Astrocyte (in vitro differentiated cells and primary cell): ENCODE measurements at places on chromosomes 16 and 17.

DNA sequence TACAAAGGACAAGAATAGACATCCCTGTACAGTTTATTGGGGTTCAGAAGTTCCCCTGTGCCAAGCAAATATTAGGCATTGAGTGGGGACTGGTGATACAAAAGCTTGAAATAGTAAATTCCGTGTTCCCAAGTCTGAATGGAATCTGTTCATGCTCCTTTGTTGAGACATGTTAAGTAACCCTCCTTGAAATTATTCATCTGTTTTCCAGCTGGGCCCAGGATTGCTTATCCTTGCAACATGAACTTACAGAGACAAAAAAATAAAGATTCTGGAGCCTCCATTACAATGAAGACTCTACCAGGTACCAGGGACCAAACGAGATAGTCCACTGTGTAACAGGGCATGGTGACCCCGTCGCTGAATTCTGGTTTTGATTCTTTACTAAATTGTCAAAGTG, 6.1 kb upstream of the CCL8 start:
- no peaks in the 10 kb centered on the region for H3K36me3 ChIP-seq
- no peak overlapping the region for H3K27ac ChIP-seq
- no peak for DNase-seq

DNA sequence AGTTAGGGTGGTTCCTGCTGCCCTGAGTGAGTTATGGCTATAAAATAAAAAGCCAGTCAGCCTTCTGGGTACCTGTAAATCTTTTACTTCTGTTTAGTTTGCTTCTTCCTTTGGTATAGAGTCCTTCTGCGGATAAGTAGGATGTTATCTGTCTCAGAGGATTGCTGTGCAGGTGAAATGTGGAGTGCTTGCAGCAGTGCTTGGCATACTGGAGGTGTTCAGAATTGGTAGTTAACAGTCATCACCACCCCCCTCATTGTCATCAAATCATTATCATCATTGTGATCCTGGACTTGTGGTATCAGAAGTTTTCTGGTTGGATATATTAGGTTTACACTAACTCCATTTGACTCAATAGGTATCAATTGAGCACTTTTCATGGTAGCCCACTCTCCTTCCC, 2.6 kb downstream of the LCMT1 start:
- H3K4me1 ChIP-seq: peaks cover 20% of the 10 kb centered on the region
- DNase-seq: no peak
- no peaks in the 10 kb centered on the region for H3K27me3 ChIP-seq
- no peaks in the 10 kb centered on the region for H3K36me3 ChIP-seq
- H3K4me3 ChIP-seq: no peak overlapping the region

GRCh38 chr16:64962786-64963185, 159.1 kb downstream of the CDH11 start:
- H3K27me3 ChIP-seq: no peaks in the 10 kb centered on the region
- H3K36me3 ChIP-seq: peaks cover 24% of the 10 kb centered on the region
- H3K27ac ChIP-seq: peak overlapping the region; percentile 49
- no peaks in the 10 kb centered on the region for H3K4me1 ChIP-seq
- peak; percentile 18 for DNase-seq

DNA sequence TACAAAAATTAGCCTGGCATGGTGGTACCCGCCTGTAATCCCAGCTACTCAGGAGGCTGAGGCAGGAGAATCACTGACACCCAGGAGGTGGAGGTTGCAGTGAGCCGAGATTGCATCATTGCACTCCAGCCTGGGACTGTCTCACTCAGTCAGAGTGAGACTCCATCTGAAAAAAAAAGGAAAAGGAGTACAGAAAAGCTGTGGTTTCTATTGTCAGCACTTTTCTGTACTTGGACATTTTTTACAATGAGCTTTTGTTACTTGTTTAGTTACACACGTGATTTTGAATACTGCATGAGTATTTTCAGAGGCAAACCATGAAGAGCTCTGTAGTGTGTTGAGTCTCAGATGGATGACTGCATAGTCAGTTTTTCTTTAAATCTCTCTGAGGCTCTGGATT, 26.3 kb downstream of the ZC3H18 start:
- peaks cover 28% of the 10 kb centered on the region for H3K36me3 ChIP-seq
- no peaks in the 10 kb centered on the region for H3K4me1 ChIP-seq
- no peaks in the 10 kb centered on the region for H3K27me3 ChIP-seq
- no peak for DNase-seq
- no peak overlapping the region for H3K4me3 ChIP-seq
- H3K27ac ChIP-seq: no peak overlapping the region

GRCh38 chr16:58658796-58659211, 25.8 kb downstream of the SLC38A7 start:
- no peaks in the 10 kb centered on the region for H3K27me3 ChIP-seq
- no peaks in the 10 kb centered on the region for H3K36me3 ChIP-seq
- DNase-seq: no peak
- no peaks in the 10 kb centered on the region for H3K4me1 ChIP-seq
- no peak overlapping the region for H3K4me3 ChIP-seq

- H3K4me3 ChIP-seq: no peak overlapping the region
- H3K4me1 ChIP-seq: peaks cover 30% of the 10 kb centered on the region
- DNase-seq: peak; percentile 62
- peaks cover 13% of the 10 kb centered on the region for H3K27me3 ChIP-seq
- H3K27ac ChIP-seq: no peak overlapping the region
Observed at GRCh38 chr16:86353148-86353547, 157.2 kb upstream of the FOXF1 start.

DNA sequence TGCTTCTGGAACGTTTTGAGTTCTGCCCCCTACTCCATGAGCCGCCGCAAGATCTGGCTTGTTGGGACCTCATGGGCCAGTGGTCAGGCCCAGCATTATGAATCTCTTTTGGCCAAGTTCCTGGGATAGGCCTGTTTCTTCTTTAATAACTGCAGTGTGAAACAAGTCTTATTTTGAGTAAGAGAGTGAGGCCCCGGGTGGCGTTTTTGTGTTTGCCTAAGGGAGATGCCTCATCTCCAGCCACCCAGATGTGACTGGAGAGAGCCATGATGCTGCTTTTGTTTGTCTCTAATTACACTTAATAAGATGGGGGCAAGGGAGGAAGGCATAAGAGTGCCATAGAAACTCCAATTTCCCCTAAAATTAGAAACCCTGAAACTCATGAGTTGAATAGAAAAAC, 39.8 kb downstream of the KSR1 start:
- no peak overlapping the region for H3K27ac ChIP-seq
- H3K4me1 ChIP-seq: peaks cover 15% of the 10 kb centered on the region
- DNase-seq: no peak
- no peak overlapping the region for H3K4me3 ChIP-seq
- H3K27me3 ChIP-seq: no peaks in the 10 kb centered on the region
- H3K36me3 ChIP-seq: no peaks in the 10 kb centered on the region

DNA sequence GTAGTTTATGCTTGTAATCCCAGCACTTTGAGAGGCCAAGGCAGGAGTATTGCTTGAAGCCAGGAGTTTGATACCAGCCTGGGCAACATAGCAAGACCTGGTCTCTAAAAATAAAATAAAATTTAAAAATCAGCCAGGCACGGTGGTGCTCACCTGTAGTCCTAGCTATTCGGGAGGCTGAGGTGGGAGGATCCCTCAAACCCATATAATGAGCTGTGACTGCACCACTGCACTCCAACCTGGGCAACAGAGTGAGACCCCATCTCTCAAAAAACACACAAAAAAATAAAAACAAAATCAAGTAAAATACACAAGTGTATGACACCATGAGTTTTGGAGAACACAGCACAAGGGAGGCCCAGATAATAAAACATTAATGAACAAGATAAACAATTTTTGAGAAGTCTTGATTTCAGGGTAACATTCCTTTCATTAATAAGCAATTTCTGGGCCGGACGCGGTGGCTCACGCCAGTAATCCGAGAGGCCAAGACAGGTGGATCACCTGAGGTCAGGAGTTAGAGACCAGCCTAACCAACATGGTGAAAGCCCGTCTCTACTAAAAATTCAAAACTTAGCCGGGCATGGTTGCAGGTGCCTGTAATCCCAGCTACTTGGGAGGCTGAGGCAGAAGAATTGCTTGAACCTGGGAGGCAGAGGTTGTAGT, 17.9 kb downstream of the PRPSAP1 start:
- H3K27ac ChIP-seq: no peak overlapping the region
- no peaks in the 10 kb centered on the region for H3K4me1 ChIP-seq
- H3K4me3 ChIP-seq: no peak overlapping the region
- peaks cover 12% of the 10 kb centered on the region for H3K36me3 ChIP-seq
- H3K27me3 ChIP-seq: no peaks in the 10 kb centered on the region

DNA sequence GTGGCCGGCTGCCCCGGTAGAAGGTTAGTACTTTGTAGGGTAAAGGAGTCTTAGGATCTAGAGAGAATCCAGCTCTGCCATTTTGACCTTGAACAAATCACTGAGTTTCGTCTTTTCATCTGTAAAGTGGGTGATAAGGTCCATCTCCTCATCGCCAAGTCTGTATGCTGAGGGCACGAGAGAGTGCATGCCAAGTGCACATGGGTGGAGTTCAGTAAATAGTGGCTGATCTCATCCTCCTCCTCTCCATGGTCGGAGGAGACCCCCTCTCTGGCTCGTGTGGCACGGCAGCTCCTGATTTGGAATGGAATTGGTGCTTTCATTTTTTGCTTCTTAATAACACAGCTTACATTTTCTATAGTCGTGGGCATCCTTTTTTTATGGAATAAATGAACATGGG, 30.7 kb downstream of the MYH3 start:
- H3K27ac ChIP-seq: no peak overlapping the region
- H3K4me1 ChIP-seq: no peaks in the 10 kb centered on the region
- no peak for DNase-seq

DNA sequence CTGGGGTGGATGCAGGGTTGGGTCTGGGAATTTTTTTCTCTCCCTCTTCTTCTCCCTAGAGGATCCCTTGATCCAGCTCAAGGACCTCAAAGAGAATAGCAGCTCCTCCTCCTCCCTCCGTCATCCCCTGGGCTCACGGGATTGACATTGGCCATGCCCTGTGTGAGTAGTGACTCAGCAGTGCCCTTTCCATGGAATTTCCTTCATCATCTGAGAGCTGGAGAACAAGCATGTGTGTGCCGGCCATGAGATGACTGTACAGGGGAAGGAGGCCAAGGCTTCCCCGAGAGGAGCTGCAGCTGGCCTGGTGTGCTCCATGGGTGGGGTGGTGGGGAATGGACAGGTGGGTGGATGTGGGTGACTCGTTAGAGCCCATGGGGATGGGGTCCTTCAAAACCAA, 8.9 kb upstream of the WSCD1 start:
- peak; percentile 71 for DNase-seq
- no peak overlapping the region for H3K27ac ChIP-seq
- H3K4me1 ChIP-seq: no peaks in the 10 kb centered on the region
- H3K4me3 ChIP-seq: no peak overlapping the region
- H3K36me3 ChIP-seq: no peaks in the 10 kb centered on the region

- H3K4me3 ChIP-seq: no peak overlapping the region
- H3K27me3 ChIP-seq: no peaks in the 10 kb centered on the region
- DNase-seq: no peak
- H3K36me3 ChIP-seq: peaks cover 32% of the 10 kb centered on the region
- no peak overlapping the region for H3K27ac ChIP-seq
Observed at GRCh38 chr16:84080378-84080777, 36.4 kb downstream of the MBTPS1 start.

- no peak for DNase-seq
- peaks cover 64% of the 10 kb centered on the region for H3K27me3 ChIP-seq
- H3K36me3 ChIP-seq: no peaks in the 10 kb centered on the region
Observed at GRCh38 chr16:85988723-85989313, 89.9 kb downstream of the IRF8 start.

DNA sequence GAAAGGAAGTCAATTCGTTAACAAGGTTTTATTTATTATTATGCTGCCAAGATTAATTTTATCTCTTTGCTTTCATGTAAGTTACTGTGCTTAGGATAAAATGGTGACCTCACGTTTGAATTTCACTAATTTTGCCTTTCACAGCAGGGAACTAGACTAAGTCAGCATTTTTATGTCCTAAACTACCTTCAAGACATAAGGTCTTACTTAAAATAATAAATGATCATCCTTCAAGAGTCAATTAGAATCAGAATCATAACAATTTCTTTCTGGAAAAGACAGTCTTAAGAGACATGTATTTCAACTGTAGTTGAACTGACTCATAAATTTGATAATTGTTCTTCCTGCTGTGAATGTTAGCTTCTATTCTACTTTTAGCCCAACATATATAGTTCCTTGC, 893.8 kb downstream of the KCNJ2 start:
- H3K27me3 ChIP-seq: no peaks in the 10 kb centered on the region
- H3K4me3 ChIP-seq: no peak overlapping the region
- no peak for DNase-seq
- no peaks in the 10 kb centered on the region for H3K36me3 ChIP-seq
- H3K4me1 ChIP-seq: no peaks in the 10 kb centered on the region

DNA sequence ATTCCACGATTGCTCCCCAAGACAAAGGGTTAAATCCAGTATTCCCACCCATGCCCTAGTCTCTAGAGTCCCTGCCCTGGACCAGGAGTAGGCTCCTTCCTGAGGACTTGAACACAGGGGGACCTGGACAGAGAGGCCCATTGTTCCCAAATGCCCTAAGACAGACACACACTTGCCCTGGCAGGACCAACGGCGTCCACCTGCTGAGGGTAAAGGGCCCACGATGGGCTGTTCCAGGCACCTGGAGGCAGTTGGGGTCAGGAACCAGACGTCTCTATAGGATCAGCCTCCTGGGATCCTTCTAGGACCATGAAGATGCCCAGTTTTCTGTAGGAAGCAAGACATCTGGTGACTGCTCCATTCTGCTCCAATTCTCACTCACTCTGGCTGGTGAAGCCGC, 39.3 kb downstream of the TNFRSF13B start:
- no peak overlapping the region for H3K4me3 ChIP-seq
- H3K4me1 ChIP-seq: no peaks in the 10 kb centered on the region
- no peak for DNase-seq

- no peaks in the 10 kb centered on the region for H3K4me1 ChIP-seq
- H3K27ac ChIP-seq: no peak overlapping the region
- H3K36me3 ChIP-seq: no peaks in the 10 kb centered on the region
- H3K4me3 ChIP-seq: no peak overlapping the region
- no peaks in the 10 kb centered on the region for H3K27me3 ChIP-seq
Observed at GRCh38 chr16:63943566-63943965, 1178.3 kb downstream of the CDH11 start.

- no peak overlapping the region for H3K4me3 ChIP-seq
- peaks cover 7% of the 10 kb centered on the region for H3K36me3 ChIP-seq
- H3K27me3 ChIP-seq: no peaks in the 10 kb centered on the region
- DNase-seq: no peak
- H3K27ac ChIP-seq: no peak overlapping the region
- H3K4me1 ChIP-seq: no peaks in the 10 kb centered on the region
Observed at GRCh38 chr17:44733753-44734152, 25.0 kb upstream of the ADAM11 start.

DNA sequence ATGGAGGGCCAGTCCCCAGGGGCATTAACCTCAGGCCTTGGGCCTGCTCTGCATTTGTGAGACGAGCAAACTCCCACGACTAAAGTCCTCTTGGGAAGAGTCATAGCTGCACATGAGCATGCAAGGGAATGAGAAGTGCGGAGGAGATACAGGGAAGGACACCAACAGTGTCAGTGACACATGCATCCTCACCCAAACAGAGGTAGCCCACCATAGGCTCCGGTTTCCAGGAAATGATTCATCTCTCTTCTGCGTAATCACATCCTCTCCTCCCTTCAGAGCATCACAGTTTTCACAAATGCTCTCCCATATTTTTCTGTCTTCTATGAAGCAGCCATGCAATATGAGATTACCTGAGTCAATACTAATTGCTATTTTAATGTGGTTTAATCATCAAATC, 725.7 kb upstream of the GOT2 start:
- no peaks in the 10 kb centered on the region for H3K36me3 ChIP-seq
- peak; percentile 34 for DNase-seq
- no peak overlapping the region for H3K27ac ChIP-seq
- H3K4me3 ChIP-seq: no peak overlapping the region

- no peak overlapping the region for H3K4me3 ChIP-seq
- no peaks in the 10 kb centered on the region for H3K4me1 ChIP-seq
- H3K27ac ChIP-seq: no peak overlapping the region
- no peaks in the 10 kb centered on the region for H3K36me3 ChIP-seq
Observed at GRCh38 chr17:59266745-59267144, 46.4 kb downstream of the GDPD1 start.
